ENCODE measurements at places on chromosomes 1 and 21.

DNA sequence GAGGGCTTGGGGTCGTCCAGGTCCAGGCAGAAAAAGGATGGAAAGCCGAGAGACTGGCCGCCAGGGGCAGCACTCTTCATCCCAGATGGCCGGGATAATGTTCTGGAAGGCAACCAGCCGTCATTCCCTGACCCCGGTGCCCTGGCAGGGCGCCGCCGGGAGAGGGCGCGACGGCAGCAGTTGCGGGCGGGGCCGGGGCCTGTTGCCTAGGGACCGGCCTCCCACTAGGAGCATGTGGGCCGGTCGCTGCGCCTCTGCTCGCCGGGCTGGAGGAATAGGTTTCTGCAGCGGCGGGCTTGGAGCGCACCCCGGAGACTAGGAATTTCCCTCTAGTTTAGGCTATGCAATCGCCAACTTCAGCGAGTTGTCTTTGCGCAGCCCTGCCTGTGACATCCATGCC is 11.0 kb downstream of the DMRTB1 start:
- peak; percentile 82 for DNase-seq

- peak; percentile 15 for DNase-seq
These were observed 897 bp downstream of the EPHX4 start for GRCh38 chr1:92030656-92031107.

- DNase-seq = peak; percentile 94
These were observed 28.5 kb upstream of the EPS8L3 start for GRCh38 chr1:109792056-109792831.

DNA sequence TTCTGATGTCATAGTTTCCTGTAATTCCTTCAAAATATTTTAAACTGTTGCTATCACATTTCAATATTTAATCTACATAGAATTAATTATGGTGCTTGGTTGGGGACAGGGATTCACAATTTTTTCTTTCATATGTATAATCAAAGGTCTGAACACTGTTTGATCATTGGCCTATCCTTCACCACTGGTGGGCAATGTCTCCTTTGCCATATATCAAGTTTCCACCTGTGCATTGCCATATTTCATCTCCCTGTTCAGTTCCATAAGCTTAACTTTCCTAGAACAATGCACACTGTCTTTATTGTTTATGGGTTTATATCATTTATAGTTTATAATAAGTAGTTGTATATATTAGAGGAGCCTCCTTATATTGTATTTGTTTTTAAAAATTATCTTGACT is 374.9 kb upstream of the PTBP2 start:
- no peak for DNase-seq

- peak; percentile 41 for DNase-seq
These were observed 96.0 kb upstream of the TNFSF4 start for GRCh38 chr1:173302890-173303829.

Measured in cardiac muscle cell (in vitro differentiated cells and primary cell).